ENCODE measurements at places on chromosomes 3 and 15.

DNA sequence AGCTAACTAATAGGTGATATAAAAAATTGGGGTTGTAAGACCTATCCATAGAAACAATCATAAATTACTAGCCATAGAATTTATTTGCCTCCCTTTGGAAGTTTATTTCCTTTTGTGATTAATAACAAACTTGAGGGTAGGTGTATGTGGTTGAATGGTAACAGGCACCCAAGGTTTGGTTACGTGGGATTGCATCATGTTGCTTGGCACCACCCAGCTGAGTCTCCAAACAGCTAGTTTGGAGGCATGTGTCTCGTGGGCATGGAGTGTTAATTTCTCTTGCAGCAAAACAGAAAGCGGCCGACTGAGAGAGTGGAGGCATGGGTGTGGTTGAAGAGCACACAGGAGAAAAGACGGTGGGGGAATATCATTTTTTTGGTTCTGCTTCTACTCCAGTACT is 441.4 kb downstream of the CNTN4 start:
- DNase-seq, result no peak

GRCh38 chr15:50244153-50244552 is 21.4 kb downstream of the HDC start:
- DNase-seq, result no peak

GRCh38 chr3:16061491-16061890 is 113.0 kb upstream of the GALNT15 start:
- no peak for DNase-seq

GRCh38 chr15:94300612-94301011 is 69.3 kb downstream of the MCTP2 start:
- no peak for DNase-seq

- no peak for DNase-seq
These were observed 965.9 kb upstream of the ROBO1 start for GRCh38 chr3:80733522-80734176.
